Activated gamma-delta T cell treated with anti-CD3 and anti-CD28 coated beads, Interleukin-2, amount 50 U/mL, for 16 hours (primary cell): ENCODE measurements at places on chromosomes 12 and 14.
A peak's percentile ranks its signal among the peaks of the same experiment; 100 is the strongest.

GRCh38 chr12:107277855-107278254 is 184.5 kb upstream of the CRY1 start:
- DNase-seq, result no peak

DNA sequence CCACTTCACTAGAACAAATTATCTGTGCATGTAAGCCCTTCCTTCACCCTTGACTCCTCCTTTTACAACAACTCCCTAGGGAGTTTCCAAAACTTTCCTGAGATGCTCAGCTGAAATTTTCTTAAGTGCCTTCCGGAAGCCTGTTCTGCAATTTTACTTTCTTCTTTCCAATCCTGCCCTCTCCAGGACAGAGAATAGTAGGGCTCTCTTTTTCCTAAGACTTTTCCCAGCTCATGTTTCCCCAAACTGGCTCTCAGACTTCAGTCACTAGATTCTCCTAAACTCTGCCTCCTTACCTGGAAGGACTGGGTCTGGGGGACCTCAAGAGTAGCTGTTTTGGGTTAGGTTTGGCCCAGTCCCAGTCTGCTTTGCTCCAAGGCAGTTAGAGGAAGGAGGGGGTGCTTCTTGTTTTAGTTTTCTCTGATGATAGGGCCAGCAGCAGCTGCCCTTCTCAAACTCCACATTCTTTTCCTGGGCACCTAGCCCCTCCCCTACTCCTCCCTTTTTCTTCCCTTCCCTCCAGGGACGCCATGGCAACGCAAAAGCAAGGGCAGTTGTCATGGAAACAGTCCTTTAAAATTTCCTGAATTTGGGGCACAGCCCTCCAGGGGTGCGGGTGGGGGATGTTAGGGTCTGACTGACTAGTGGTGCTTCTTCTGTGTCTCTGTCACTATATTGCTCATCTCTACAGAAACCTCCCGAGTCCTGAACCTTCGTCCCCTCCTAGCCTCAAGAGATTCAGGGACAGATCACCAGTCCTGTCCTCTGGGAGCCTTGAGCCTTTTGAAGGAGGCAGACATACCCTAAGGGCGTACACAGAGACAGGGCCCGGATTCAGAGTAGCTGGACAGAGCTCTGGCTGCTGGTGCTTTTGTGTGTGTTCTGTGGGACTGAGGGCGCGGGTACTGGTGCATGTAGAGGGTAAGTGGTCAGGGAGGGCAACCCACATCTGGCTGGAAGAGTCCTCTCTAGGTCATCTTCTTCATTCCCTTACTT is 17.0 kb downstream of the PPP1R1A start:
- no peak for DNase-seq

DNA sequence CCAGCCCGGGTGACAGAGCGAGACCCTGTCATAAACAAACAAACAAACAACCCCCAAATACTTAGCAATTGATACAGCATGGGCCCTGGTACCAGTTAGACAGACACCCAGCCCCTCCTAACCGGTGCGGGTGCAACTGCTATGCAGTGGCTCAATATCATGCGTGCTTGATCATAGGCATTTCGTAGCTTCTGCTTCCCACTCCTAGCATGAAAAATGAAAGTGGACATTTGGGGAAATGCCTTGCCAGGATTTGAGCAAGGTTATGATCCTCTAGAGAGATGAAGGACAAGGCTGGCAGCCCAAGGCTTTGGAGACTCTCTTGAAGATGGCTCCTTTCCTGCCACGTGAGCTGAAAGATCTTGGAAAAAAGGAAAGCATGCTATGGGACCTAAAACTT is 13.7 kb downstream of the FGF6 start:
- no peak for DNase-seq

GRCh38 chr12:58804749-58805148 is 115.6 kb downstream of the LRIG3 start:
- DNase-seq, result no peak

- DNase-seq, result no peak
These were observed 181.3 kb downstream of the ITPR2 start for GRCh38 chr12:26651566-26652188.

GRCh38 chr12:54357506-54358190 is 6.6 kb downstream of the GPR84 start:
- DNase-seq, result no peak

GRCh38 chr14:23646648-23647549 is 10.7 kb downstream of the DHRS2 start:
- no peak for DNase-seq

GRCh38 chr12:16347391-16348298 is at the start of gene MGST1:
MGST1 (plus strand) TSS chr12:16347645; CDS start chr12:16354253, 6,608 bp downstream.
- no peak for DNase-seq

GRCh38 chr12:91704446-91704845 is 441.2 kb downstream of the BTG1 start:
- no peak for DNase-seq

DNA sequence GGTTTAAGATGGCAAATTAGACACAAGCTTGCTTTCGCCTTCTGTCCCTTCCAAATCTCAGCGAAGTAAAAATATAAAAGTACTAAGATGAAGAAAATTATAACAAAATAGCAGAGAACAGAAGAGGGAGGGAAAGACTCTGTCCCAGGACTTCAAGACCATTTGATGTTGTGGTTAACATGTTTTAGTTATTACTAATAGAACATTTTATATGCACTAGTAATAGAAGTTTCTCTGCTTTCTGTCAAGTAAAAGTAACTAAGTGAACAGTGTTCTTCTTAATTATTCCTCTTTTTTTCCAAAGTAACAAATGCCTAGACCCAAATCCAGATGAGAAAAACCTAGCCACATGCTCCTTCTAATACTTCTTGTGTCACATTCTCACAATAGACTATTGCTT is 85.1 kb upstream of the DAAM1 start:
- no peak for DNase-seq

- DNase-seq, result no peak
These were observed 32.4 kb upstream of the HDAC7 start for GRCh38 chr12:47852096-47852571.

GRCh38 chr12:114306646-114307045 is 99.3 kb downstream of the TBX5 start:
- no peak for DNase-seq

GRCh38 chr12:28446031-28446430 is 255.8 kb downstream of the CCDC91 start:
- DNase-seq, result no peak

- DNase-seq, result peak; percentile 40
These were observed 612 bp downstream of the PHC1 start for GRCh38 chr12:8914716-8915526.

DNA sequence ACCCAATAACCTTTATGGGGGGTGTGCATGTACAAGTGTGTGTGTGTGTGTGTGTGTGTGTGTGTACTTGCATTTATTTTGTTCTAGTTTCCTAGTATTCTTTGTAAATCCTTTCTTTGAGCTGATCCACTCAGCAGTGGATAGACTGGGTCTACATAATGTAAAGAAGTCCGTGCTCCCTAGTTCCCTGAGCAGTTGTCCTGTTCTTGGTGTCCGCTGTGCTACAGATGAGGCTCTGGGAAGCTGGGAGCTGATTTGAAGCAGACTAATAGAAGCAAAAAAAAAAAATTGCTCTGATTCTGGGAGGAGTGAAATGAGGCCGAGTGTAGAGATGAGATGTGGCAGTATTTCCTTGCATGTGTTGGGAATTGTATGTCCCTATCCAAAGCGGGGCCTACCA is 150.4 kb upstream of the WSCD2 start:
- DNase-seq, result no peak

DNA sequence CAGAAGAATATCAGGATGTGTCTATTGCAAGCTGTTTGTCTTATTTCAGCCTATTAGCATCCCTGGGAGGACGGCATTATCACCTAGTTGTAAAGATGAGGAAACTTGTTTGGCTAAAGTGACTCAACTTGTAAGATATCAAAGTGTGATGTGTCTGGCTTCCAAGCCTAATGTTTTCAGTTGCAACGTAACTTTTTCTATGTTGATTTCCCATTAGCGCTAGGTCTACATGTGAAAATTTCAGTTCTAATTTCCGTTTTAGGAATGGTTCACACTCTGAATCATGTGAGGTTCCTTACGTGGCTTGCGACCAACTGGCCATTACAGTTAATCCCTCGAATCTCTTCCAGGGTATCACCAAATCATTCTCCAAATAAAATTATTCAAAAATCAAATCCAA is 58.0 kb downstream of the LLPH start:
- DNase-seq, result no peak

DNA sequence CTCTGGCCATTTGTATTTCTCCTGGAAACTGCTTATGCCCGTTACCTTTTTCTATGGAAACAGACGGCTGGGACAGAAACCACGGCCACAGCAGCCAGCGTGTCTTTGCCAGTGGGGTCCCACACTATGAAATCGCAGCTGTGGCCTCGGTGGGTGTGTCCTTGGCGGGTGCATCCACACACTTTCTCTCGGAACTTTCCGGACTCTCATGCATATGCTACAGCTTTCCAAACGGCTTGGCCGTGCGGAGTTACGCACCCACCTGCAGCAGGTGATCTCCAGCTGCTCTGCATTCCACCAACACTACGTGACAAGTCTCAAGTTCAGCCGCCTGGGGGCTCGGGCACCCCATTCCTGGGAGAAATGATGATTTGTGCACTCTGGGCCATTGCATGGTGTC is 1.3 kb upstream of the BTBD6 start:
- DNase-seq, result no peak

- DNase-seq, result no peak
These were observed 109.7 kb upstream of the PRMT8 start for GRCh38 chr12:3381059-3382047.

DNA sequence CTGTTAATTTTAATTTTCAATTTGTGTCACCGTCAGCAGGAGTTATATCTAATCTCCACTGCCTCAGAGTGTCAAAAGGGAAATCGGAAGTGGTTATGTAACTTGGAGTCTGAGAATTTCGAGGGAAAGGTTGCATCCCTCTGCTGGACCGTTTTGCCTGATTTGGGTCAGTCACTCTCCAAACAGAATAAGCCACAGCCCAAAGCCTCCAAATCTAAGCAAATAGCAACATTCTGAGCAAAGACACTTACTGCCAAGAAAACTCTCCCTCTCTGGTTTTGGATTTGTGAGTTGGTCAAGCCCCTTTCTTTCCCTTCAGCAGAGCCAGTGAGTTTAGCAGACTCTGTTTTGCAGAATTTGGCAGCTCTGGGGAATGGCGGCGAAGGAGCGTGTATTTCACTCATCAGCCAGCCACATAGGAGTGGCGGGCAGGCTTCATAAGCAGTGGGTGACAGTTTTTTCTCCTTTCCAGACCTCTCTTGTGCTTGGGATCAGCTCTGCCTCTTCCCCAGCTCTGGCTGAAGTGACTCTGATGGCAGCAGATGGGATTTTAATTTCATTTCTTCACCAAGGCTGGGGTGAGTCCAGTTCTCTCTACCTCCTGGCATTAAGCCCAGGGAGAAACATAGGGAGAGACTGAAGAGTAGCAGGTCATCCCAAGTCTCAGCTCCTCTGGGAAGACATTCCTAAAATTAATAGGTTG is 218.7 kb upstream of the NOS1 start:
- no peak for DNase-seq

- no peak for DNase-seq
These were observed 114.1 kb downstream of the SLC15A4 start for GRCh38 chr12:128709660-128710059.

- DNase-seq, result no peak
These were observed 27.6 kb downstream of the TCTN1 start for GRCh38 chr12:110641521-110641920.

DNA sequence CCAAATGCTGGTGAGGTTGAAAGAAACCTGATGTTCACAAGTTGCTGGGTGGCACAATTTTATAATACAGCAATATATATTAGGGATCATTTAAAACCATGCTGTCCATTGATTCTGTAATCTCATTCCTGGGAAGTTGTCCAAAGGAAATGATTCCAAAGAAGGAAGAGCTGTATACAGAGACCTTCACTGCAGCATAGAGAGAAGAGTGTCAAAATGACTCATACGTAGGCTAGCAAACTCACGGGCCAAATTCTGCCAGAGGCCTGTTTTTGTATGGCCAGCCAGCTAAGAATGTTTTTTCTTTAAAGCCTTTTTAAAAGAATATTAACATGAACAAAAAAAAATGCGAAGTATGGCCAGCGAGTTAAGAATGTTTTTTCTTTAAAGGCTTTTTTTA is 69.2 kb upstream of the MED13L start:
- DNase-seq, result no peak
